Glutamatergic neuron (in vitro differentiated cells): ENCODE measurements at places on chromosomes 7 and 10. TPM values are rescaled to one million over a fixed set of nuclear protein-coding genes. Genes with fewer than 3 reads are reported as not detected.

The SEMA4G gene
- 46.9 TPM for total RNA-seq

The TRIL gene
- 1.4 TPM for total RNA-seq

The AKR1C4 gene
- total RNA-seq = not detected

GRCh38 chr7:6262221-6262620 is 10.2 kb downstream of the CYTH3 start:
- DNase-seq = no peak

DNA sequence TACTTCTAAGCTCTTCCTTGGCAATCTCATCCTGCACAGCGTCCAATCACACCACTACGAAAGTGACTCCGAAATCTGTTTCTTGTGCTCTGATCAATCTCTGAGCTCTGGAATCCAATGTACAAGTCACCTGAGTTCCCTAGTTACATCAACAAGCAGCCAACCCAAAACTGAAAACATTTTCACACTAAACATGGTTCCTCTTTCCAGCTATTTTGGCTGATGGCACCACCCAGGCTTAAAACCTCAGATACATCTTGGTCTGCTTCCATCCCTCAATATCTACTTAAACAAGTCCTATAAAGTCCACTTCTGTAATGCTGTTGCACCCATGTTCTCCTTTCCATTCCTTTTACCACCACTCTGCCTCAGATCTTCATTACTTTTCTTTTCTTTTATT is 3.6 kb downstream of the BLOC1S2 start:
- DNase-seq = no peak

GRCh38 chr7:2870471-2870931 is 26.4 kb upstream of the GNA12 start:
- DNase-seq = no peak
